T-cell (primary cell): ENCODE measurements at places on chromosomes 2 and 18.

GRCh38 chr2:177698281-177698680, 305.7 kb downstream of the AGPS start:
- DNase-seq, result no peak

DNA sequence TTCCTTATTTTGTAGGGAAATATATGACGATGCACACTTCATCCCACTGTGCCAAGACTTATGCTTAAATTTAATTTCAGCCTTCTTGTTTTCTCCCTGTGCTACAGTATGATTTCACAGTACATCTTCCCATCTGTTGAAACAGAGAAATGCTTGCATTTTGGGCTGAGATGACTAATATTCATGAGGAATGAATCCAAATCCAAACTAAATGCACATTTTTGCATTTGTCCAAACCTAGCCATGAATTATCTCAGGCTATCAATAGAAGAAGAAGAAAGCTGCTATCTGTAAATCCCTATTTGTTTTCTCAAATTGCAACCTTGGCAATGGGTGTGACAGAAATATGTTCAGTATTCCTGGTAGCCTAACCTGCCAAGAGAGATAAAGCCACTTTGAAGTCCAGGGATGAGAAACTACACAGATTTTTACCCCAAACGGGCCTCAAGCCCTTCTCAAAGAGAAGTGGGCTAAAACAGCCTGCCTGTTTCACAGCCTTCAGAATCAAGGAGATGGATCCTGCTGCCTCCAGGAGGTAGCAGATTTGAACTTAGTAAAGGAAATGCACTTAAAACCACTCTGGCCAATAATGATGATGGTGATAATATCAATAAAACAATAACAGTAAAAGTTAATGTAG, 306.9 kb upstream of the NT5C1B start:
- no peak for DNase-seq

GRCh38 chr2:129893244-129893643, 86.2 kb upstream of the RAB6C start:
- no peak for DNase-seq

DNA sequence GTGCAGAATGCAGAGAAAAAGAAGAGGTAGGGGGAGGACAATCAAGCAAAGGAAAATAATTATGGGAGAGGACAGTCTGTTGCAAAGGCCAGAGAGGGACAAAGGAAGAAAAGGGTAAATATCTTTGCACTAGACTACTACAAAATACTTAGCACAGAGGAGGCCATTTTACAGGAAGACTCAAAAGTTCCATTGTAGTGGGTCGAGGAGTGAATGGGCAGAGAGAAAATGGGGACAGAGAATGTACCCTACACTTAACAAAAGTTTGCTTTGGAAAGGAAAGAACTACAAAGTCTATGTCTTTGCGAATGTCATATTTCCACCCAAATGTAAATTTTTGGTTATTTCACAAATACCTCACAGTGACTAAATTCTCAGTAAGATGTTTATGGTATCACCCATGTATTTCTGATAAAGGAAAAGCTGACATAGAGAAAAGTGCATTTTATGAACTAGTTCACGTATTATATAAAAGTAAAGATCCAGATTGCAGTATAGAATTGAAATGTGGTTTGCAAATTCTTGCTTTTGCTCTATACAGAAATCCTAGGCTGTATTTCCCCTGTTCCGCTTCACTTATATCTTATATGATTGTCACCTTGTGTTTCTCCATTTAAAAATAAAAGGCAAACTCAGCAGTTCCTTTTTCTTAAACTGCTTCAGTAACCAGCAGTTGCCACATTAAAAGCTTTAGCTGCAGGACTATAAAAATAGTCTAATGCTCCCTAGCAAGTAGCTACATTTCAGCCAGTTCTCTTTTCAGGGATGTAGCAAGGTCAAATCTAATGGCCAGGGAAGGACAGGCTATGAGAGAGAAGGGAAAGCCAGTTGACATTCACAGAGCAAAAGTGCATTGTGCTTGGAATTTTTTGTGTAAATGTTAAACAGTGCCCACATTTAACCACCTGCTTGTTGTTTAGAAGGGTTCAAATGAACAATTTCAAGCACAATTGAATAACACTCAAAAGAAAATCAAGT, 79.7 kb upstream of the CYTIP start:
- DNase-seq, result no peak

- no peak for DNase-seq
Observed at GRCh38 chr2:166180951-166181812, 53.4 kb upstream of the SCN1A start.

DNA sequence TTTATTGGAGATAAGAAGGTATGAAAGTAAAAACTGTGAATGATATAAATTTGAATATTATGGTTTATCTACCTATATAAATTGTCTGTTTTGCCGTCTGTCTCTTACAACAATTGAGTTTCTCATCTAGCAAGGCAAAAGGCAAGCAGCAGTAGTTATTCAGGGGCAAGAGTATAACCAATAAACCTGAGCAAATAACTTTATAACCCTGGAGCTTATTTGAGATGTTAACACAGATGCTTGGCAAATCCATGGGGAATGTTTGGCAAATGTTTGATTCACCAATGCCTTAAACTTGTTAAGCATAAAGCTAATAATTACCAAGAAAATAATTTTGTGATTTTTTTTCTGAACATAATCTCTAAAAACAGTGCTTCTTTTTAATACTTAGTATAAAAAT, 9.9 kb upstream of the EPHA4 start:
- DNase-seq, result no peak

DNA sequence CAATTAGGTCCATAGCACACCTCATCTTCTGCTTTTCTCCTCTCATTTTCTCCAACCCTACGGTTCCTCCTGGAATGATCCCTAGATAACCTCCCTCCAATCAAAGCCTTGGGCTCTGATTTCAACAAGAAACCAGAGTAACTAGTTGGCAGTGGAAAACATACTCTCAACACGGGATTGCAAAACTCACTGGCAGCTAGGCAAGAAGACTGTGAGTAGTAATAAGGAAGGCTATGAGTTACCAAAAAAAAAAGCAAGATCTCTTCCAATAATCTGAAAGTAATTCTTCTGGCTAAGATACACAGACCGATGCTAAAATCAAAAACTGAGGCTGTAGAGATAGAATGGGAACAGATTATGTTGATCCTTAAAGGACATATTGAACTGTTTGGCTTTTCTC, 28.4 kb upstream of the CCDC102B start:
- no peak for DNase-seq

- no peak for DNase-seq
Observed at GRCh38 chr18:55672574-55673361, 84.8 kb upstream of the TCF4 start.

DNA sequence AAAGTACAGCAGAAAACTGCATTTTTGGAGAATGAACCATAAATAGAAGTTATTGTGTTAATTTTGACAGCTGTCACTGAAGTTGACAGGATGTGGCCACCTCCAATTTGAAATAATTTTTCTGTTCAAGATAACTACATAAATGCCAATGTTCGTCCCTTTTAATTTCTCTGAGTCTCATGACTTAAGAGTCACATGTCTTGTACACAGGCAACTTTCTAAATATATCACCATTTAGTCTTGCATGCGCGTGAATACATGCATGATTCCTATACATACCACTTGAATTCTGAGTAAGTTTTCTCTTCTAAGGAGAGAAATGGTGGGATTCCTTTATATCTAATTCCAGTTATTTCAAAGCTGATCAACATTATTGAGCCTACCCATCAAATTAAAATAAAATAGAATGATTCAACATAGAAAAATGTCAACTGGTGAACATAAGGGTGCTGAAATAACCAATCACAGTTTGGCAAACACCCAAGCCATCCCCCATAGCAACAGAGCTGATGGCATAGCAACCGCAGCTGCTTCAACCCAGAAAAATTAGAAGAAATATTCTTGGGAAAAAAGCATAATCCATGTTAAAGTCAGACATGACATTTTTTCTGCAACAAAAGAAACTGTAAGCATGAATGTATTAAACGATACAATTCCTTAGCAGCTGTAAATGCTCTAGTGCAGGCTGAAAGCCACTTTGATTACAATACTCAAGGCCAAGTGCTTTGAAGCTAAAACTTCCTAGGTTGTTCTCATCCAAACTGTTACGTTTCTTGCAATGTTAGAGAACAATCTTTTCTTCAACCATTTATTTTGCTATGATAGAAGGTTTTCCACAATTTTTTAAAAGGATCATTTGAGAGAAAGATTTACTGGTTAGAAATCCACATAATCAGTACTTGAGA, 282.7 kb downstream of the DLGAP1 start:
- no peak for DNase-seq

GRCh38 chr2:13682540-13683272, 949.8 kb upstream of the LRATD1 start:
- DNase-seq, result no peak

DNA sequence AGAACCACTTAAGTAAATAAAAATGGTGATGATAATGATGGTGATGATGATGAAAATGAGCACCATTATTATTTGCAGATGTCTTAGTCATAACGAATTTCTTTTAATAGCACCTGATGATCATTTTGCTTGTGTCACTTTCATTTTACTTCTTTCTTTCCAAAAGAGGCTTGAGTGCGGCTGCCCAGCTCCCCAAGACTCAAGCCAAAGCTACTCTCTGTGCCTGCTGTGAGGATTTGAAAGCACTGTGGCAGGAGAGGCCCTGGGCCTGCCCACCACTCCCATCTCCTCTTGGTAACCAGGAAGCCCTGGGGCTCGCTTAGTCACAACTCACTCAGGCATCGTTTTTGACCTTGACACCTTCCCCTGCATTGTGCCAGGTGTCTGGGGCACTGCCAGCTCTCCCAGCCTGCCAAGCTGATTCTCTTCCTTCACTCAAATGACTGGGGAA, 41.2 kb downstream of the RPL37A start:
- no peak for DNase-seq

DNA sequence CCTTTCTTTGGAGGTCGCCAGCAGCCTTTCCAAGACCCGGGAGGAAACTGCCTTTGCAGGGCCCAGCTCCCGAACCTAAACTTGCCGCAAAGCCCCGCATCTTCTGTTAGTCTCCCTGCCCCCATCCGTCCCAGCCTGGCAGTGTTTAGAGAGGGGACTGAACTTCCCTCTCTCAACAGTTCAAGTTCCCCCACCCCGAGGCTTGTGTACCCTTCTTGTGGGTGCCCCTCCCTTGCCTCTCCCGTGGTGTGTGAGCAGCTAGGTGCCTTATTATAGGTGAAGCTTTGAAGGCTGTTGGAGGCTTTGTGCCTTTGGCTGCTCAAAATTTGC, 1.4 kb downstream of the LBH start:
- peak; percentile 45 for DNase-seq

- no peak for DNase-seq
Observed at GRCh38 chr18:74714791-74715190, 117.1 kb downstream of the ZNF407 start.

DNA sequence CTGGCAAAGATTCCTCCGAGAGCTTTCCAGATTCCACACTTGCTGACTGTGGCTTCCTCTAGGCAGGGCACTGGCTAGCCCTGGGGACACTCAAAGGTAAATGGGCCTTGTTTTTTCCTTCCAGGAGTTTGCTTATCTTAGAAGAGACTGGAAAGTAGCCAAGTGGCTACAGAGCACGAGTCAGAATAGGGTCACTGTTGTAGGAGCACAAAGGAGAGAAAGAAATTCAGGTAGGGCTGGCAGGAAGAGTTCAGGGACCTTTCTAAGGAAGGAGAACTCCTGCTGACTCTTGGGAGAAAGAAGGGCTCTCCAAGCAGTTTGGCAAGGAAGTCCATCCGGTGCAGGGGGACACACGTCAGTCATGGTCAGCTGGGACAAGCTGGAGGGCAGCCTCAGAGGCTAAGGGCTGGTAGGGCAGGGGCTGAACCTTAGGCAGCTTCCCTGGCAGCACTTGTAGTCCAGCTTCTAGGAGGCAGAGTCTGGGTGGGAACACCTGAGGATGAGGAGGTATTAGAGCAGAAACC, 39.5 kb downstream of the NIFK start:
- DNase-seq, result no peak

DNA sequence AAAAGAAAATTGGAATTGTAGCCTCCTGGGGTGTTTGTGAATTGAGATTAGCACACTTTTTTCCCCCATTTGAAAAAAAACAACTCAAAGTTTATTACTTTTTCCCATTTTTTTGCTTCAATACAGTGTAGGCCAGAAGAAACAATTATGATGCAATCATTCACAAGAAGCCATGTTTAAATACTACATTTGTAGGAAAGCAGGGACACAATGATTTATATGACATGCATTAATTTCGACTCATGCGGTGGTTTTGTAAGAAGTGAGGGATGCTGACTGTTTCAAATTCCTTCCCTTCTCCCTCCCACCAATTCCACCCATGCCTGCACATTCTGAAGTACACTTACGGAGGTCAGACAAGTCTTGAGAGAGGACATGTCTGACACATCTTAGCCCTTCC, 774.2 kb upstream of the FSHR start:
- DNase-seq, result no peak

DNA sequence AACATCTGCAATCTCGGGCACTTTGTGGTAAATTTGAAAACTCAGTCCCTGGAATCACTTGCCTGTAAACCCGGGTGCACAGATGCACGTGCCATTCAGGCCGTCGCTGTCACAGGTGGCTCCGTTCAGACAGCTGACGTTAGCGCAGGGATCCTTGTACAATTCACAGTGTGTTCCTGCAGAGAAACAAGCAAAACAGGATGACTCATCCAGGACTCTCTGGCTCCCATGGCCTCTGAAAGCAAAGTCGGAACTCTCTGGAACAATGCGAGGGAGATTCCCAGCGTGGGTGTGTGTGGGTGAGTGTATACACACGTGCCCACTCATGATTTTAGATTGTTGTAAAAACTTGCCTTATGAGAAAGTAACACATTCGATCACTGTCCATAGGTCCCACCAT, 136.1 kb upstream of the PID1 start:
- DNase-seq, result no peak

GRCh38 chr2:200308546-200309295, 2.2 kb downstream of the SPATS2L start:
- DNase-seq, result no peak

GRCh38 chr2:108640731-108641130, 78.6 kb upstream of the RANBP2 start:
- DNase-seq, result no peak

GRCh38 chr2:67399144-67399543, 2.0 kb downstream of the ETAA1 start:
- no peak for DNase-seq

- DNase-seq, result no peak
Observed at GRCh38 chr2:224843141-224843540, 127.0 kb upstream of the CCDC195 start.

DNA sequence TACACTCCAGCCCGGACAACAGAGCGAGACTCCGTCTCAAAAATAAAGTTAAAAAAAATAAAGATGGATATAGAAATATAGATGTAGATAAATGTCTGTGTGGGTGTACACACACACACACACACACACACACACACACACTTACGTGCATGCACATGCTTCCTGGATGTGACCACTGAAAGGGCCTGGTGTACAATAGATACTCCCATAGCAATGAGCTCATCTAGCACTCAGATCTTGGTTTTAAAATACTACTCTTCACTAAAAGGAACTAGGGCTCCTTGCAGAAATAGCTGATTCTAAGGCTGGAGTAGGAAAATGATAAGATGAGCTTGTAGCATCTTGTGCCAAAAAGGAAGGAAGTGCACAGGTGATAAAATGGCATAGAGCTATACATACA, 39.1 kb downstream of the ROCK2 start:
- no peak for DNase-seq
